Naive thymus-derived CD8-positive, alpha-beta T cell (primary cell): ENCODE measurements at places on chromosomes 3 and 15. TPM values are rescaled to one million over a fixed set of nuclear protein-coding genes. Genes with fewer than 3 reads are reported as not detected.

ARGFX gene
- total RNA-seq, result not detected

SLC22A14 gene
- total RNA-seq, result 0.22 TPM

SEC22A gene
- 19.8 TPM for total RNA-seq

CCRL2 gene
- 1.5 TPM for total RNA-seq

ITPKA gene
- not detected for total RNA-seq

GRCh38 chr15:78004919-78005634 is 72.4 kb downstream of the TBC1D2B start:
- no peak for DNase-seq

GRCh38 chr3:45861043-45861719 is 19.3 kb upstream of the LZTFL1 start:
- DNase-seq, result no peak

DNA sequence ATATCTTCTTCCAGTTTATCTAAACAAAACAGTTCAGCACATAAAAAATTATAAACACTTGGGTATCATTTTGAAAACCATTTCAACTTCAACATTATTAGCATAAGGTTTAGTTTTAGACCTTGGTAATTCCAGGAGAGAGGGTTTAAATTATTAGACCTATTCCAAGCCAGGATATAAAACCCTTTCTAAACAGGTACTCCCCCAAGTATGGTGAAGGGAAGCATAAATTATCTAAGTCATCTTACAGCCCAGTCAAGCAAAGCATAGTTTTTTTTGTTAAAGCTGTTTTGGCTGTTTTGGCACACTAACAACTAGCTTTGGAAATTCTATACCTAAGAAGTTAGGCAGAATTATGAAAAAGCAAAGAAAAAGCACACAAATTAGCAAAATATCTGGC is 87.3 kb downstream of the FBN1 start:
- no peak for DNase-seq
